ENCODE measurements at places on chromosomes 6 and 20. TPM values are rescaled to one million over a fixed set of nuclear protein-coding genes. Genes with fewer than 3 reads are reported as not detected.

GRCh38 chr6:138410972-138411880, 7.2 kb downstream of the HEBP2 start:
- peak; percentile 98 for DNase-seq

GRCh38 chr6:29759457-29759856, 36.2 kb downstream of the HLA-F start:
- DNase-seq: peak; percentile 13

The CDH4 gene
- 7.8 TPM for total RNA-seq

DNA sequence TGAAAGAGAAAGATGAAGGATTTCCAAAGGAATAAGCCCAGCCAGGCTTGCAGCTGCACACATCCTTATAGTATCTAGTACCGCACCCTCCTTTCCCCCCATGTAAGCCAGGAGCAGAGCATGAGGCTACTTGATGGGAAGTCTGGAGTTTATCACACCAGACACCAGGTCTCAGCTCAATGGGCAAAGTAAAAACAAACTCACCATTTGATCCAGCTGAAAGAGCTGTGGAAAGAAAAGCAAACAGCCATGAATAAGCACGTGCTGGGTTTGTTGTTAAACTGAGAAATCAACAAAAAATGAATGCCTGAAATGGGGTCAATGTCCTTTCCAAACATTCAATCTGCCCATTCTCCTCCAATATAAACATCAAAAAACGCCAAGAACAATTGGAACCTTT, 50.6 kb upstream of the MAP7 start:
- no peak for DNase-seq

- DNase-seq: no peak
These were observed 12.6 kb upstream of the PCMTD2 start for GRCh38 chr20:64242797-64243475.

DNA sequence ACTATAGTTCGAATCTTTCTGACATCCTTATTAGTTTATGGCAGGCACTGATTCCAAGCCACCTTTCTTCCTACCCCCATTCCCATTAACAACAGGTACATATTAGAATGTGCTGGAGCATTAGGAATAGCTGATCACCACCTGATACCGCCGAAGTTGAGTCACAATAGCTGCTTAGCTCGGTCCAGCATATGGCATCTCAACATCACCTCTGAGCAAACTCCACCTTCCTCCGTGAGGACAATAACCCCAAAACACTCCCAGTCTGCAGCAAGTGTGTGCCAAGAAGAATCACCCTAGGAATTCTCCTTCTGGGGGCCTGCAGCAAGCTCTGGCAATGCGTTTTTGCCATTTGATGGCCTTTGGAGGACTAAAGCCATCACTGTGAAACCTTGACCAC, 8.7 kb downstream of the PMEPA1 start:
- no peak for DNase-seq
